ENCODE measurements at places on chromosomes 16 and 17.

DNA sequence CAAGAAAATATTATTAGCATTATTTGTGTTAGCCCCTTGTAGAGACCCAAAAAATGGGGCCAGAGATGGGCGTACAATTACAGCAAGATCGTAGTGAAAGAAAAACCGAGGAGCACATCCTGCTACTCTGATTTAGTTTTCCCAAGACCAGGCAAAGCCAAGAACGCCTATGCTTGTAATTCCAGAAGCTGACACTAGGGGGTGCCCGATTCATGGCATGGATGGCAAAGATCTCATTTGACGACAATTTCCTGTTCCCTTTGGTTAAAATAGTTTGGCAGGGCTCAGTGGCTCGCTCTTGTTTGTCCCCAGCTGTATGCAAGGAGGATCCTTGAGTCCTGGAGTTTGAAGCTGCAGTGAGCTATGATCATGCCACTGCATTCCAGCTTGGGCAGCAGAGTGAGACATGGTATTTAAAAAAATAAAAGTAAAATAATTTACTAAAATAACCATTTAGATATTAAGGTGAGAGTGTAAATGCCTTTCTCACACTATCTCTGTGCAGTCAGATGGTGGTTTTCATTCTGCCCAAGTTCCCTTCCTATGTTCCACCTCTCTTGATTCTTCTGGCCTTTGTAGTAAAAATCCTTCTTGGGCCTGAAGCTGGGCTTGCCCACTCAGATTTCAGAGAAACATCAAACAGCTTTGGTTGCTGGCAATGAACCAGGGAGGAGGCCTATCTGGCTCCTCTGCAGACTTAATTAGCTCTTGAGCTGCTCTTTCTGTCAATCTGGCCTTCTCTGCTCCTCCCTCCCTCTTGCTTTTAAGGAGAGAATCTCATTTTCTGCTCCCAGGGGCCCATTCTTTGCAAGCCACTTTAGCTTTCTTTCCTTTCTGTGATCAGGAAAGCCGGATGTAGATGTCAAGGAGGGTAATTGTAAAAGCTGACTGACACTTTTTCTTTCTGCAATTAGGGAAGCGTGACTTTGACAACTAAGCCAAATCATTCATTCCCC is 31.2 kb downstream of the TMEM238L start:
- DNase-seq, result peak; percentile 41

GRCh38 chr17:48011405-48012150 is 26.0 kb downstream of the COPZ2 start:
- no peak for DNase-seq

GRCh38 chr17:81235822-81236740 is 2.8 kb downstream of the TEPSIN start:
- DNase-seq, result no peak

DNA sequence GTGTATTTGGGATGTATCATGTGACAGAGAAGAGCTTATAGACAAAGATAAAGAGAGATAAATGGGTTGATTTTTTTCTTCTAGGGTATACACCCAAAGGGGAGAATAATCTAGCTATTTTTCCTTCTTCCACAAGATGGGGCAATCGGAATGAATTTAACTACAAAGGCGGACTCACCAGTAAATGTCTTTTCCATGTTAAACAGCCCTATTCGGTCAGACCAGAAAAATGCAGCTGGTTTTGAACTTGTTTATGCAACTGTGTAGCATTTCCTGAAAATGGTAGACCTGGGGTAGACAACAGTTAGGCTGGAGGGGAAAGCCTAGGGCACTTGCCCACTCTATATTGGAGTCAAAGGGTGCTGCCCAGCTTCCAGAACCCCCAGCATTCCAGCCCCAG is 477.1 kb downstream of the TOX3 start:
- no peak for DNase-seq

GRCh38 chr17:65918500-65918899 is 273.4 kb downstream of the CEP112 start:
- DNase-seq, result no peak
